ENCODE measurements at places on chromosomes 12 and 14. TPM values are rescaled to one million over a fixed set of nuclear protein-coding genes. Genes with fewer than 3 reads are reported as not detected.

The TMCC3 gene
- 1.0 TPM for total RNA-seq

The SELPLG gene
- total RNA-seq = 1.0 TPM

The IL31 gene
- total RNA-seq = not detected

The FAM186B gene
- 0.08 TPM for total RNA-seq

The CPNE6 gene
- not detected for total RNA-seq

The KRT72 gene
- not detected for total RNA-seq

The PTPN6 gene
- total RNA-seq = 10.3 TPM

The DAD1 gene
- total RNA-seq = 322 TPM

The FERMT2 gene
- total RNA-seq = 39.7 TPM

The PRR4 gene
- total RNA-seq = 1.5 TPM

The PROX2 gene
- not detected for total RNA-seq

The CLEC7A gene
- not detected for total RNA-seq

The BCL11B gene
- 0.26 TPM for total RNA-seq

The SLCO1B1 gene
- total RNA-seq = 0.26 TPM

The KLHDC1 gene
- 0.50 TPM for total RNA-seq

The OR4K5 gene
- not detected for total RNA-seq

The DDHD1 gene
- total RNA-seq = 7.0 TPM
